ENCODE measurements at places on chromosomes 2 and 18.

GRCh38 chr2:21467910-21468309 is 344.1 kb downstream of the TDRD15 start:
- DNase-seq = no peak

GRCh38 chr18:36771245-36771644 is 57.6 kb downstream of the TPGS2 start:
- DNase-seq = no peak

- DNase-seq = no peak
Observed at GRCh38 chr2:147051248-147051647, 793.6 kb upstream of the ACVR2A start.

DNA sequence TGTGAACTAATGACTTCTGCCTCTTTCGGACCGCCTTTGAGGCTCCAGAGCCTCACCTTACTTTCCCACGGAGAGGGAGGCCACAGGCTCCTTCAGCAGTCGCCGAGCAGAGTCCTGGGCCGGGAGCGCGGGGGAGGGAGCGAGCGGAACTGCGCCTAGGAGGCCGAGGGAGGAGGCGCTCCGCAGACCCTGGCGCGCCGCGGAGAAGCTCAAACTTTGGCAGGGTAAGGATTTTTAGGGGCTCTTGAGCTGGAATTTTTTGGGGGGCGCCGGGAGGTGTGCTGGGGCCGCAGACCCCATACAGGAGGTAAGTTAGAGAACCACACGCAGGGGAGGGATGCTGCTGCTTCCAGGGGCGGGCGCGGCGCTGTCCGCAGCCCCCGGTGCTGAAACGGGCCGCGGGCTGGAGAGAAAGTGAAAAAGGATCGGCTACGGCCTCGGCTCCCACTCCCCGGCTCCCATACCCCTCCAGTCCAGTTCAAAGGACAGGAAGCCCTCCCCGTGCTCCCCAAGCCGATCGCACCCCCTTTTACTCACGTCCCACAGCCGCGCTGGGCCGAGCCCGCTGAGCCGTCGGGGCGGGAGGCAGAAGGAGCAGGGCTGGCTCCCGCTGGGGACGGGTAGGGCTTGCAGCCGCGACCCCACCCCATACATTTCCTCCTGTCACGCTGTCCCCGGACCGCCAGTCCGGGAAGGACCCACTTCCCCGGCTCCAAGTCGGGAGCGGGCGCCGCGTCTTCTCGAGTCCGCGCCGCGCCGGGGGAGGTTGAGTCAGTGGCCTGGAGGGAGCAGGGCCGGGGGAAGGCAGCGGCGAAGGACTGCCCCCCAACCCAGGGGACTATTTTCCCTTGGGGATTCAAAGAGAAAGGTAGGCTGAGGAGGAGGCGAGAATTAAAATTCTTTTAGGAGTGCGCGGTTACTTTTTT is at the start of gene CNGA3:
Gene CNGA3 (plus strand): TSS at position 146 of the 926 bp plus-strand sequence. CDS start 23,520 bp downstream, outside the sequence.
- no peak for DNase-seq

GRCh38 chr2:123715467-123715982 is 309.6 kb upstream of the CNTNAP5 start:
- no peak for DNase-seq

- DNase-seq = no peak
Observed at GRCh38 chr2:207969249-207969648, 56.1 kb downstream of the PLEKHM3 start.

GRCh38 chr18:37385846-37386778 is 179.5 kb downstream of the CELF4 start:
- peak; percentile 21 for DNase-seq

GRCh38 chr2:193966590-193966989 is 1690.4 kb upstream of the SLC39A10 start:
- no peak for DNase-seq

GRCh38 chr18:1062588-1062987 is 157.9 kb downstream of the ADCYAP1 start:
- no peak for DNase-seq

DNA sequence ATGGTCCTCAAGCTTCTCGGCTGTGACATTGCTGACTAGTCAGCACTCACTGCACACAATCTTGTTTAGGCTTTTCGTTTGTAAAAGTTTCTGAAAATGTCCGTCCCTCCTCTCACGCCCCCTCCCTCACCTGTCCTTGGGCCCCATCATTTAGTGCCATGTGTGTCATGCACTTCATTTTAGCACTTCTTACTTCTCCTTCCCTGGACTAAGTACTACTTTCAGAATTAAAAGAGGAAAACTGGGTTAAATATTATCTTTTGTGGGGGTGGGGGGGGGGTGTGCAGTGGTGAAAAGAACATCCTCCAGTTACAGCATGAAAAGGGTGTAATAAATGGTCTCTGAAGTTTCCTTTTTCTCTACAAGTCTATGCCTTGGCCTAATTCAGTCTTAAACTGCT is 182.0 kb upstream of the SP5 start:
- DNase-seq = no peak

DNA sequence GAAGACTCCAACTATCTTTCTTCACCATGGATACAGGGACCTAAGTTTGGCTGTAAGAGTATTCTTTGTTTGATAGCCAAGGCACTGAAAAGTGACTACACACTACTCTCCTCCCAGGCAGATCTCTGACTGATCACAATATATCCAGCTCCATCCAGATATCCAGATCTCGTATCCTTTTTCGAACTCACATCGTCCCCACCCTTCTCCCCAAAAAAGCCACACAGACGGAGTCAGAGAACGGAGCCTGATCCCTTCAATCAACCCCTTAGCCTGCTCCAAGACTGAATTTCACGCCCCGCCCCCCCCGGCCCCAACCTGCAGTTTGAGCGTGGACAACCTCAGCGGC is 533 bp downstream of the DHX57 start:
- DNase-seq = no peak

DNA sequence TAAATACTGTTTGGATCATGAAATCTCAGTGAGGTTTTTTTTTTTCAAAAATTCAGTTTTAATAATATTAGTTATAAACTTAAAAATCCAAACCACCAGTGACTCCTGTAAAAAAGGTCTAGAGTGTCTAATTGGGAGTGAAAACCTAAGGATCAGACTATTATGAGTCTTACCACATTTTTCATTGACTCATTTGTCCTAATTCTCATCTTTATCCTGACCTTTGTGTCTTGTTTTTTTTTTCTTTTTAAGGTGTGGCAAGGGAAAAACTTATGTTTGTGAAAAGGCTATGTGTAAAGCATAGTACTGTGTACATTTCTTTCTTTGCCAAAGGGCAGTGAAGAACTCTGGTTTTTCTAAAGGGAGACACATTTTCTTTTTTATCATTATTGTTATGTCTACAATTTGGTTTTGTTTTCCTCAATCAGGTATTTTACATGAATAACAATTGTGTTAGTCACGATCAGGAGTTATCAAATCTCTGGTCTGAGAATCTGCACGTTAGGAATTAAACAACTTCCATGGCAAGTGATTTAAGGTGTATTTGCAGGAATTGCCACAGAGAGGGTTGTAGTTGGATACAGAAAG is 52.6 kb downstream of the RHBDD1 start:
- no peak for DNase-seq

DNA sequence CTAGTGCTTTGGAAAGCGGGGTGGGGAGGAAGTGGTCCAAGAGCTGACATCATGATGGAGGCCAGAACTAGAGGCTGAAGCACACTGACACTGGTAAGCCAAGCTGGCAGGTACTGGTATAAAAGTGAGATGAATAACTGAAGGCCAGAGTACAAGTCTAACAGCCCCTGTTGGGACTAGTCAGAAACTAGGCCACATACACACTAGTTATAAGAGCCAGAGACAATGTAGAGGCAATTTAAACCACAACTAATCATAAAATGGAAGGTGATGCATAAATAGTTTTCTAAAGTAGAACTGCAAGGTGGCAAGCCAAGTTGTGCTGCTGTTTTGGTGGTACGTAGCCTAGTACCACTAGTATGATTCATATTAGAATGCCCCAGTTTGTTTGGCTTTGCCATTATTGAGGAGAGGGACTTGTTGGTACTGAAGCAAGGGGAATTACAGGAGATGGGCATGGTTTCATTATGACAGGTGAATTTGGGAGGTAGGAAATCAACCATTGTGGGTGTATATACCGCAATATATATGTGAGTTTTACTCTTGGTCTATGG is 57.6 kb downstream of the GDF7 start:
- DNase-seq = no peak

DNA sequence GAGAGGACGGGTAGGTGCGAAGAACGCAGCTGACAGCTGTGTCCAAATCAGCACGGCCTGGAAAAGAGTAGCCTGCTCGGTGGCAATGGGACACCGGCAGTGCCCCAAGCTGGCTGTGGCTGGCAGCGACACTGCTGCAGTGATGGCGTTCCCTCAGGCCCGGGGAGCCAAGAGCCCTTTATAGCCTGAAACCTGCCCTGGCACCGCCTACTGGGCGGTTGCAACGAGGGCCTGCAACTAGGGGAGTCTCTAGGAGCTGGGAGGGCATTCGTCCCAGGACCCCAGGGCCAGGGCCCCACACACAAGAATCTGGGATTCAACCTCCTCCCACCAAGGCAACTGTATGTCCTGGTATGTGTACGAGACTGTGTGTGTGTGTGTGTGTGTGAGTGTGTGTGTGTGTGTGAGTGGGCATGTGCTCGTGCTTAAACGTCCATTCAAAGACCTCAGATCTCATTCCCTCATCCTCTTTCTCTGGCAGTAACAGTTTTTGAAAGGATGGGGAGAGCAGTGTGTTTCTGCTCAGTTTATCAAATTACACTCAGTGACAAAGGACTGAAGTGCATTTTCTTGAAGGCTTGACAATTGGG is 6.8 kb upstream of the CYP26B1 start:
- DNase-seq = no peak

DNA sequence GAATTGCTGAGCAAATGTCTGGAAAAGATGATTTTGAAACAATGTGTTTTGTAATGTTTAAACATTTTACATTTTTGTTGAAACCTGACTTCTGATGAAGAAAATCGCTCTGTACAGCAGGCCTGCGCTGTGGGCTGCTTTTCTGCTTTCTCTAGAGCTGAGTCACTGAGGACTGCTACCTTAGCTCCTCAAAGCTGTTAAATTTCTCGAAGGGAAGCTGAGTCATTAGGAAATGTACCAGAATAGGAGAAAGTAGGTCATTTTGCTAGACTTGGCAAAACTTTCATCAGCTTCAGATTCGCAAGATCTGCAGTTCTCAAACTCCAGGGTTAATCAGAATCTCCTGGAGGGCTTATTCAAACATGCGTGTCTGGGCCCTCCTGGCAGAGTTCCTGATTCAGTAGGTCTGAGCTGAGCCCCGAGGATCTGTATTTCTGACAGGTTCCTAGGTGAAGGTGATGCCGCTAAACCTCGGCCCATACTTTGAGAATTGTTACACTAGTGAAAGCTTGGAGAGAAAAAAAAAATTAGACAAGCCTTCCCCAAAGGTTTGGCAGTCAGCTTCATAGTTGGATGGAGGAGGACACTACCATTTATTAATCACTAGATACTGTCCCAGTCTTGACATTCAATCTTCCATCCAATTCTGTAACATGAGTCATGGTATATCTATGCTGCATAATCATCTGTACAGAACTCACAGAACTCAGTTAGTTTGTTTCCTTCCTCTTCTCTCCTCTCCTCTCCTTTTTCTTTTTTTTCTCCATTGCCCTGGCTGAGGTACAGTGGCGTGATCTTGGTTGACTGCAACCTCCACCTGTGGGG is 297.6 kb downstream of the PARD3B start:
- DNase-seq = peak; percentile 29

DNA sequence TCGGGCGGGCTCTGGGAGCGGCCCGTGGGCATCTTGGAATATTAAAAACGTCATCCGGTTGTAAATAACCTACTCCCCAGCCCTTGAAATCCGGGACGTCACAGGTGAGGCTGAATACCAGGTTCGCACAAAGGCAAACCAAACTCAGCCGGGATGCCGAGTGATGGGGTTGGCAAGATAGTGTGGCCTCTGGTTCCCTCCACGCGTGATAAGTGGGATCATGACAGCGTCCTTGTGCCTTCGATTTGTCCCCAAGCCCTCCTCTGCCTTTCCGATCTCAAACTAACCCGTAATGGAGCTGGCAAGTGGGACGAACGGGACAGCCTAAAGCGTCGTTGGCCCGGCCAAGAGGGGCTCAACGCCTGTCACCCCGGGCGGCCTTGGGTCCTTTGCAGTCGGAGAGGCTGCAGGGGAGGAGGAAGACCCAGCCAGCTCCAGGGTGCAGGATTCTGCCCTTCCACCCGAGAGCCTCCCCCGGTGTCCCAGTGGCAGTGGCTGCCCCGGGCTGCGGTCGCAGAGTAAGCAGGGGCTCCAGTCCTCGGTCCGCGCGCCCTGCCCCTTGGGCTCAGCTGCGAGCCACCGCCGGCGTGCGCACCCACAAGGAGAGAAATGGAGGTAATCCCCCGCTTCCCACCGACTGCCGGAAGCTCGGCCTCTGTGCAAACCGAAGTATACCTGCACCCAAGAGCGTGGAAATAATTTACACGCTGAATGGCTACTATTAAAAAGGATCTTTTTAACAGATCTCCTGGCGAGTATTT is 13.4 kb upstream of the PAX3 start:
- no peak for DNase-seq

- no peak for DNase-seq
Observed at GRCh38 chr18:23629444-23629946, 33.2 kb downstream of the ANKRD29 start.

GRCh38 chr18:59923539-59924196 is 23.9 kb downstream of the PMAIP1 start:
- no peak for DNase-seq
